ENCODE measurements at places on chromosomes 16 and 17.

GRCh38 chr16:64339052-64339770, 782.7 kb downstream of the CDH11 start:
- no peak for DNase-seq

GRCh38 chr17:75645501-75645888, 12.3 kb downstream of the SMIM5 start:
- no peak for DNase-seq

- no peak for DNase-seq
Observed at GRCh38 chr17:28141313-28141712, 98.8 kb downstream of the NLK start.

DNA sequence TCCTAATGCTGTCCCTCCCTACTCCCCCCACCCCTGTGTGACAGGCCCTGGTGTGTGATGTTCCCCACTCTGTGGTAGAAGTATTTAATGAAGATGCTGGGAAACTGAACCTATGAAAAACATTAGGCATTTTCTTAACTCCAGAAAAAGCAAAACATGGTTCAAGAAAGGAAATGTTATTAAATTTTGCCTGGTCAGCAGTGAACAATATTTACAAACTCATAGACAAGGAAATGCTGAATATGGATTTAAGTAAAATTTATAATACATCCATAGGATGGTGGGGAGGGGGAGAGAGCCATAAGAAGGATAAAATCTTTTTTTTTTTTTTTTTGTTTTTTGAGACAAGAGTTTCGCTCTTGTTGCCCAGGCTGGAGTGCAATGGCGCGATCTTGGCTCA, 10.8 kb upstream of the CRYBA1 start:
- no peak for DNase-seq

GRCh38 chr17:57466017-57466471, 209.7 kb downstream of the MSI2 start:
- no peak for DNase-seq

- DNase-seq, result no peak
Observed at GRCh38 chr16:68492543-68493411, 44.5 kb upstream of the SMPD3 start.

GRCh38 chr17:14986127-14986526, 279.0 kb downstream of the PMP22 start:
- DNase-seq, result peak; percentile 53

DNA sequence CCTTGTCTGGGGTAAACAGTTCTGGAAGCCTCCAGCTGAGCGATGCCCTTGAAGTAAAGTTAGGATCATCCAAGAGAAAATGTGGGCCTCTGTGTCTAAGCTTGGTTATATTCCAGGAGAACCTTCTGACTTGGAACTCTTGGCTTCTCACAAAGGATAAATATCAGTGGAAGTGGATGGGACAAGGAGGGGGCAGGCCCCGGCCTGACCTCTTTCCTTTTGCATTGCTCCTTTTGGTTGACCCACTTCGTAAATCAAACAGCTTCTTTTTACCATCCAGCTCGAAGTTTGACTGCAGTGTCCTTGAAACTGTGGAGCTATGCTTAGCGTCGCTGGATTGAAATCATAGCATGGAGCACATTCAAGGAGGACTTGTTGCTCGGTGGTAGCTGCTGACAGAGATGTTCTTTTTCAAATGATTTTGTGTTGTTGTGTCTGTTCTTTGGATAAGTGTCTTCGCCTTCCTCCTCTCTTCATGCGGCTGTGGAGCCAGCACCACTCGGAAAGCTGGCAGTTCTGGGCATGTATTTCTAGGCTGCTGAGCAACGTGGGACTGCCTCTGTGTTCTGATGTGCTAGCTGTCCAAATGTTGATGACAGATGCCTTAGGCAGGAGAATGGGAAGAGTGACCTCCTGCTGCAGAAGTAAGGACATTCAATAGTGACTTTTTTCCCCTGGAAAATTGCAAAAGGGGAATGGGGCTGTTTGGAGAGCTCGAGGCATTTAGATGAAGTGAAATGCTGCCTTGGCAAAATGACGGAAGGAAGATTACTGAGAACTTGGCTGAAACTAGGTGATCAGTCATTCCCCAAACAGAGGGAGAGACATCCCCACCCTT, 4.5 kb downstream of the MINK1 start:
- DNase-seq, result no peak

GRCh38 chr17:48023400-48024148, 14.0 kb downstream of the COPZ2 start:
- peak; percentile 92 for DNase-seq

- DNase-seq, result no peak
Observed at GRCh38 chr17:1110541-1110861, 69.3 kb downstream of the ABR start.

- no peak for DNase-seq
Observed at GRCh38 chr16:82404586-82405315, 222.0 kb upstream of the CDH13 start.

DNA sequence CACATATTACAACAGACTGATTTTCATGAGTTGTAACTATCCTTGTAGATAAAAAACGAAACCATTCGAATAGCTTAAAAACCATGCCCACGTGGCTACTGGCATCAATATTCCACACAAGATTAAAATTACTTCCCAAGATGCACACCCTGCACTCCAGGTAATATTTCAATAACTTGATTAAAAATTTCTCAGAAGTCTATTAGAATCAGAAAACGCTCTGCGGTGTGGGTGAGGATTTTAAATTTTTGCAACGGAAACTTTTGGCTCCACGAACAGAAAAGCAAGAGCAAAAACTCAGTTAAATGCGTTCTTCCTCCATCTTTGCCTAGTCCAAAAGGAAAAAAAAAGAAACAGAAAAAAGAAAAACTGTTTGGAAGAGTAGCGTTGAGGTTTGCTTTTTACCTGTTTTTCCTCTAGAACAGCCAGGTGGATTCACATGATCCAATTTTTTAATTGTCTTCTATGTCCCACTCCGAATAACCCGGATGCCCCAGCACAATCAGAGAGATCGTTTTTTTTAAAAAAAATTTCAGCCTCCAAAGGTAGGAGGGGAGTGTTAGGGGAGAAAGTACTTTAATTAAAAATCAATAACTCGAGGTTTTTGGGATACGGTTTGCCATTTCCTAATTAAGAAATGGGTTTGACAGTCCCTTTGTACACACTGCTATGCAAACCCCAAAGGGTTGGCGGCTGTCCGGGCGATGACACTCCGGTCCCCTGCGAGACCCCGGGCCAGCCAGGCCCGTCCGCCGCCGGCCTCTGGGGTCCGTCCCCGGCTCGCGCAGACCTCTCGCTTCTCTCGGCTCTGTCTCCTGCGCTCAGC, 708 bp upstream of the NFAT5 start:
- DNase-seq, result no peak

GRCh38 chr16:3575491-3575890, 1.7 kb downstream of the NLRC3 start:
- DNase-seq, result no peak

- DNase-seq, result peak; percentile 46
Observed at GRCh38 chr16:4200000-4200780, 41.7 kb downstream of the SRL start.

DNA sequence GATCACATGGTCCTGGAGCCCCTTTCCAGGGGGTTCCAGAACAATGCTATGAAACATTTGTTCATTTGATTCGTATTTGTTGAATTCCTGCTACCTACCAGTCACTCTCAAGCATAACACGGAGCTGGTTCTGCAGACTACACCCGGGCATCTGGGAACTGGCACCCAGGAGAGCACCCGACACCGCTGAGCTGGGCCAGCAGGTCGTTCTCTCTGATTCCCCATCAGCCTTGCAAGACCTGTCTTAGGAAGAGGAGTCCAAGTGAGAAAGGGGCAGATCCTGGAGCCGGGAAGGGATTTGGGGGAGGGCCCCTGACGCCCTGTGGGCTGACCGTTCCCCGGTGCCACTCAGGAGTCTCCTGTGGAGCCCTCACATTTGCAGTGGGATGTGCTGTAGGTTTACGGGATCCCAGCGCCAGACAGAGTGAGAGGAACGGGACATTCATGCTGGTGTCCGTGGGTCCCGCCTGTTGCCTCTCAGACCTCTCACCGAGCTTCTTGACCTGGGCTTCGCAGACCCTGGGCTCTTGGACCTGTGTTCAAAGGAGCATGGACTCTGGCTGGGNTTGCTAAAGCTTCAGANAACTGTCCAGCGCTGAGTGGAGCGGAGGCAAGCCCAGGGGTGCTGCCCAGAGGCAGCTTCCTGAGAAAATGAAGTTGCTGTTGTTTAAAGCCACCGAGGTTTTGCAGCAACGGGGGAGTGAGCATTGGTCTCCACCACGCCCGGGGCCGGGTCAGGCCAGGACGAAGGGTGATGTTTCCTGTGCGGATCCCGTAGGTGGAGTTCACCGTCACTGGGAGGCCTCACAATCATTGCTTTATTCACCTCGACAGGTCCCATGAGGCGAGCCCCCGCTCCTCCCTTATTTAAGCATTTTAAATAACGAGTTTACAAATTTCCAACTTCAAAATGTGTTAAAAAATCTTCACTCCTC, 49.2 kb downstream of the METRNL start:
- DNase-seq, result no peak

DNA sequence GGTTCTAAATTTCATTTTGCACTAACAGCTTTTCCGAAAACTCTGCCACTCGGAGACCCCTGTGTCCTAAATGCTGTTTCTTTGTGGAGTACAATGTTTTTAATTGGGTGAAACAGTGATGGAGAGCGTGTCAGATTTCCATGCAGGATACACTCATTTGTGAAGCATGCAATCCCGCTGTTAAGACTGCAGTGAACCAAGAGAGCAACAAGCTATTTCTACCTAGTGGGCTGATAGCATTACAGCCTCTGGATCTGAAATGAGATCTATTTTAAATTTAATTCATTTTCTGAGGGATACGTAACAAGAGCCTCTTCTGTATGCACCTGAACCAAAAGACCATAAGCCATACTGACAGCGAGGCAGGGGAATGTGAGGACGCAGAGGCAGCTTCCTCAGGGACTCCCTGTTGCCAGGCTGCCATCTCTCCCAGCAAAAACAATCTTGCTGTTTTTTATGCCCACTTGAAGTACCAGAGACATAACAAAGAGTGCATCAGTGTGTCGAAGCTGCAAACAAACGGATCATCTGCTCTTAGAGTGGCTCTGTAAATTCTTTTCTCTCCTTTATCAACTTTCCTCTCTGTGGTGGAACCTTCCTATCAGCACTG, 199.9 kb upstream of the COX10 start:
- DNase-seq, result no peak

DNA sequence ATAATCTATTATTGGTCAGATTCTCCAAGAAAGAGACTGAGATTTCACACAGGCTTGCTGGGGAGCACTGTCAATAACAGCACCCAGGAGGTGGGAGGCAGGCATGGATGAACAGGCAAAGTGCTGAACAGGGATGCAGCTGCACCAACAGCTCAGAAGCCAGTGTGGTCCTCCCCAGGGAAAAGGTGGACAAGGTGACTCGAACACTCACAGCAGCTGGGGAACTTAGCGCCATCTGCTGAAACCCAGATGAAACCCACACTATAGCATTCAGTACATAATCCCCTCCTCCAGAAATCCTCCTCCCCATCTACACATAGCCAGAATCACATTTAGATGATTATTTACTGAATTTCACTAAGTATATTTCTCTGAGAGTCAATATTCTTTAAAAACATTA, 255.2 kb upstream of the WSB1 start:
- DNase-seq, result peak; percentile 37

- DNase-seq, result no peak
Observed at GRCh38 chr17:7293159-7293558, 1.3 kb downstream of the YBX2 start.

DNA sequence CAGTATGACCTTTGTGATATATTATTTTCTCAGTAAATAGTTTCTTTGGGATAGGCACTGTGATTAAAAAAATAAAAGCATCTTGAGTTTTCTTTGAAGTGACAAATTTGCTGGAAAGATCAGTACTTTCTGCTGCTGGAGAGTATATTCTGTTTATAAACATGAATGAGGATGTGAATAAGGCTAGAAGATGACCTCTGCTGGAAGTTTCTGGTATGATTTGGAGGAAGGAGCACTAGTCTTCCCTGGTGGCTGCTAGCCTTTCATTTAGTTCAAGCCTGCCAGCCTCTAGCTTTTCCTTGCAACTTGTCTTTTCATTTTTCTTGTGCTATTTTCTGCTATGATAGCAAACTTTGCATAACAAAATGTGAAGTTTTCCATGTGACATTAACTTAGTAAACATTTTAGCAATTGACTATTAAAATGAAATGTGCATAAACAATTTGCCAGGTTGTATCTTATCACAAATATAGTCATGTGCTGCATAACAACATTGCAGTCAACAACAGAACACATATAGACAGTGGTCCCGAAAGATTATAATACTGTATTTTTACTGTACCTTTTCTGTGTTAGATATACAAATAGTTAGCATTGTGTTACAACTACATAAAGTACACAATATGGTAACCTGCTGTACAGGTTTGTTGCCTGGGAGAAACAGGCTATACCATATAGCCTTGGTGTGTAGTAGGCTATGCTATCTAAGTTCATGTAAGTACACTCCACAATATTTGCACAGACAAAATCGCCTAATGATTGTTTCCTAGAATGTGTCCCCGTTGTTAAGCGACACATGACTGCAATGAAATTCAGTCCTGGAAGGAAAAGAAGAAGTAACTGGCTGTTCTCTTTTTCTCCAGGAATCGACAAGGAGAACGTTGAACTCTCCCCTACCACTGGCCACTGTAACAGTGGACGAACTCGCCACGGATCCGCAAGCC, 18.1 kb upstream of the RAB11FIP4 start:
- DNase-seq, result peak; percentile 54

DNA sequence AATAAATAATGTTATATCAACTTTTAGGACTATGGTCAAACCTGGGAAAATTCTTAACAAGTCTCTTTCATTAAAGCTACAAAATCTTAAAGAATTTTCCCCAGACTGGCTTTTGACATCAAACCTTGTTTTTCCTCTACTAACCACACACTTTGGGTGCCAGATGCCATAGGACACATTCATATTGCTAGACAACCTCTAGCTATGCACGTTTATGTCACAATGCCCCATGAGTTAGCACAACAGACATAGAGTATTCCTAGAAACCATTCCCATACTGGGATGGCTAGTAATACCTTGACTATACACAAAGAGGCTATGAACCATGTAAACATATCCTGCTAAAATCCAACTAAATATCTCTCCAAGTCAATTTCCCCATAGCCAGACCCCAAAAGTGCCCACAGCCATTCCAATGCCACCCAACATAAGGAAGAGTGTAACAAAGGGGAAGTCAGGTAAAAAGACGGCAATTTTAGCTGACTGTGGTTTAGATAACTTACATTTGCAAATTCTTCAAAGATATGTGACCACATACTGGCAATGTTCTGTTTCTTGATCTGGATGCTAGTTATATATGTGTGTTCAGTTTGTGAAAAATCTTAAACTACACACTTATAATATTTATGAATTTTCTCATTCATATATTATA, 23.4 kb downstream of the SMURF2 start:
- DNase-seq, result no peak
